ENCODE measurements at places on chromosomes 4 and X.

- DNase-seq: no peak
These were observed 39.7 kb downstream of the ADAMTS3 start for GRCh38 chr4:72529148-72529822.

DNA sequence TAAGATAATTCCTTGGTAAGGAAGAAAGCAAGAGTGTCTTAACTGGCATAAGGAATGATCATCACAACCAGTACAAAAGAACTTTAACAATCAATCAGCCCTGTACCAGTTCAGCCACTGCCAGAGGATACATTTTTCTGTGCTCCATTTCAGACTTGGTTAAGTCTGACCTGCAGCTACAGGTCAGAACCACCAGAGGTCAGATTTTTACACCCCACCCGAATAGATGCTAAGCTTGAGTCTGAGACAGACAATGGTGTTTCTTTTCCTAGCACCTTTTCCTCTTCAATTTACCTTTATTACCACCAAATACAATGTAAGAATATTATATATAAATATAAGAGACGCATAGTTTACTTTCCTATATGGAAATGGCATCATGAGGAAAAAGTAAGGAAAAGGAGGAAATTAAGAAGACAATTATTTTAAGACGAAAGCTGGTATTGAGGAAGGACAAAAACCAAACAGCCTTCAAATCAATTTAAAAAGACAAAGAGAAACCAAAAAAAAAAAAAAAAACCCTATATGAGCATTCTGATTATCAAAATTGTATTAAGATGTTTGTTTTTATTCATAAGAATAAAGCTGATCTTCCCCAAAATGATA, 215.3 kb upstream of the TTC29 start:
- DNase-seq: no peak

DNA sequence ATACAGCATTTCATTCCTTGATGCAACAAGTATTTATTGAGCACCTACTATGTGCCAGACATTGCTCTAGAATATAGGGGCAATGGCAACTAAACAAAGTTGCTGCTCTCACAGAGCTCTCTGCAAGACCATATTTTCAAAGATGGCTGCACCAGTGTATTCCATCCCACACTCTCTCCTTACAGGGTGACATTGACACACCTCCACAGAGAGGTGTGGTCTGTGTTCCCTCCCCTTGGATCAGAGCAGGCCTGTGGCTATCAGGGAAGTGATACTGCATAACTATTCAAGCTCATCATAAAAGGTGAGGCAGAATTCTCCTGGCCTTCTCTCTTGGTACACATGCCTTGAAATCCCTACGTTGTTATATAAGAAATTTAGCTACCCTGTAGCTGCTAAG, 95.3 kb upstream of the SOD3 start:
- no peak for DNase-seq

DNA sequence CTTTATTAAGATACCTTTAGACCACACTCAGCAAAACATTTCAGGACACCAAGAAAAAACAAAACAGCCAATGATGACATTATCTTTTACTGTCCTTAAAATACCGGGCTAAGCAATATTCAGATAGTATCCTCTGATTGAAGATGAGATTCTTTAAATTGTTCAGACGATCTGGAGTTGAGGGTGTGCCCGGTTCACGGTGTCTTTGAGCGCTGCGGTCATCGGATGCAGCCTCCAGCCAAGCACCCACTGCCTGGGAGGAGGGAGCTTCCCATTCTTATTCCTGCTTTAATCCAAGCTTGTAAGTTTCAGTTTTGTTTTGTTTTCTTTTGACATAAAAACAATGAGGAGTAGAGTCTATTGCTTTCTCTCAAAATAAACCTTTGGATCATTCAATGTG, 14.1 kb downstream of the FAM149A start:
- no peak for DNase-seq

DNA sequence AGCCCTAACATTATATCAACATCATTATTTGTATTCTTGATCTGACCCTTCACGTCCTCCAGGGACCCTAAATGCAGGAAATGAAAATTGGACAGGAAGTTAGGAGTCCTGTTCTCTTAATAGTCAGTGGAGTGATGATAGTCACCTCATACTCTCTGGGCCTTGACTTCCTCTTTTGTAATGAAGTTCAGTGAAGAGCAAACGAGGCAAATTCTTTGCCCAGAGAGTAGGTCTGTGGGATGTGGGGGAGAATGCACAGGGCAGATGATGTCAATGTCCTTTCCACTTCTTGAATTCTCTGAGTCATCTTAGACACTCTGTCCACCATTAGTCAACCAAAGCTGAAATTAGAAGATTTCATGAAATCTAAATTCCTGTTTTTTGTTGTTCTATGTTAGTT, 17.1 kb upstream of the GPRIN3 start:
- no peak for DNase-seq

GRCh38 chr4:26746802-26747213, 113.8 kb upstream of the STIM2 start:
- no peak for DNase-seq

DNA sequence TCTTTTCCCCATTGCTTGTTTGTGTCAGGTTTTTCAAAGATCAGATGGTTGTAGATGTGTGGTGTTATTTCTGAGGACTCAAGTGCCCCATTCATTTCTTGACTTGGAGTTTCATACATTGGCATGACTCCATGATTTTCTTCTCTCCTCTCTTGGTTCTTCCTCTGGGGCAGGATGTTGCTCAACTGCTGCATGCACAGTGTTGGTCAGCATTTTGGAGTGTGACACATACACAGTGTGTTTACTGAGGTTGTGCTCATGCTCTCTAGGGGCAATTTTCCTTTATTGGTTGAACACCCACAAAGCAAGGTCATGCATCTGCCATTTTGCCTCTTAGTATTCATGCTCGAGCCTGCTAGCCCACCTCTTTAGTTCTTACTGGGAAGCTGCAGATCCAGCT, 1993.8 kb downstream of the ARAP2 start:
- no peak for DNase-seq

DNA sequence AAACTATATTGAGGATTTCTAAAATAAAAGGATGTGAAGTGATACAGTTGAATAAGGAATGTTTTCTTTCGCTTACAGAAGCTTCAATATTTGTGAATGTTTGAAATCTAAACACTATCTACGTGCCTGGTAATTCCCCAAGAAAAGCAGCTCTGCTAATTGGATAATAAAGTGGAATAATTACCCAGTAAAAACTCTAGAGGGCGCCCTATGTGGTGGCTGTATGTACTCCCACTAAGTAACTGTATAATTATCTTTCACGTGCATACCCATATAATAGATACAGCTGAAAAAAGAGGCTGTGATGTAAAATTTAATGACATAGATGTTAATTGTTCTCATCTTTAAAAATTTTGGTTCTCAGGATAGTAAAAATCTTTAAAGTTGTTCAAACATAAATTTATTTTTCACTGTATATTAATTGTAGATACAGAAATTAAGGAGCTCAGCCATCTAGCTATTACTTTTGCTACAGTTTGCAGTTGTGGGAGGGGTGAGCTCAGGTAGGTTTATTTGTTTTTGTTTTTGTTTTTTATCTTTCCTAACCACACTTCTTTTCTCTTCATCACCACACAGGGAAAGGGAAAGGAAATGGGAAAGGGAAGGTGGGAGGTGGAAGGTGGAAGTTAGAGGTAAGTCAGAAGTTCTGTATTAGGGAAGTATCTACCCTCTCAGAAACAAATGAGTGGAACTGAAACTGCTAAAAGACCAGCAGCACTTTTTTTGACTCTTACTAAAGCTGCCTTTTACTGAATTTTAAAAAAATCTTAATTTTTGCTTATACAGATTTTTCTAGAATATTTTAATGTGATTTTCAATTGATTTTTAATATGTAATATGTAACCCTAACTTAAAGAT, 151.7 kb upstream of the RPS6KA6 start:
- DNase-seq: no peak

DNA sequence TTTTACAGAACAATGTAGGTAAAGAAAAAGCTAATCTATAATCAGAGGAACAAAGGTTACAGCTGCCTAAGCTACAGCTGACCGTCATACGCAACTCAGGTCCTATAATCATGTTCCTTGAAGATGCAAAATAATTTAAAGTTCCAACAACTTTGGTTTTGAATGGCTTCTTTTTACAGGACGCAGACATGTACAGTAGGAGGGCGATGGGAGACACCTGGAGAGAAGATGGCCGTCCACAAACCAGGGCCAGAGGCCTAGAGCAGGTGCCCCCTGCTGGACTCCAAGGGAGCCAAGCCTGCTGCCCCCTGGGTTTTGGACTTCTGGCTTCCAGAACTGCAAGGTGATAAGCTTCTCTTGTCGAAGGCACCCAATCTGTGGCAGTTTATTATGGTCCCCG, 10.6 kb downstream of the HGFAC start:
- DNase-seq: no peak

GRCh38 chrX:37348971-37349220, 268 bp upstream of the PRRG1 start:
- DNase-seq: no peak

DNA sequence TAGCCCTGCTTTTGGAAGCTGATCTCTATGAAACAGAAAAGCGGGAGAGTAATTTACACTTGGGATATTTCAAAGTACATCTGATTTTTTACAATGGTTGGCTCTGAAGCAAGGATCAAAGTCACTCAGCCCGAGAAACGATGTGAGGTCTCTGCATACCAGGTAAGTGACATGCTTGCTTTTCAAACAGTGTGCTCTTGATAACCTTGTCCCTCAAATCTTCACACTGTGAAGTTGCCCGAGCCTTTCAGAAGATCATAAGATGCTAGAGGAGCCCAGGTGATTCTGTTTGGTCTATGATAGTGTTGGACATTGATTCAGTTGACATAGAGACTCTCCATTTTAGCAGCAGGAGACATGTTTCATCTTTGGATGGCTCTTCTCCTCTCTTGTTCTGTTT, 47.1 kb upstream of the KLHL34 start:
- DNase-seq: no peak

GRCh38 chrX:154419688-154420401, 8.5 kb downstream of the TAFAZZIN start:
- DNase-seq: no peak

DNA sequence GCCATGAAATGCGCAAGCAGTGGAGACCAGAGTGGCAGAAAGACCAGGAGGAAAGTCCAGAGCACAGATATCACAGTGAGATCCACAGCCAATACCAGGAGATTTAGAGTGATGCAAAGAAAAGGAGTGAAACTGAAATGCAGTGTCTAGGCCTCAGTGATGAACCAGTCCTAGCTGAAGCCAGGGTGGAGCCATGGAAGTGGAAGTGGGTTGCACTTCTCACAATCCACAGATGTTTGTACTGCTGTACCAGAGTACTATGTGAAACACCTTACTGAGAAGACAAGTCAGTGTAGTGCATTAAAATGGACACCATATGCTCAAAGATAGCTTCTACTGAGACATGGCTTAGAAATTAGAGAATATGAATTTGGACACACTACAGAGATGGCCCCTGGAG, 403.3 kb downstream of the HNRNPD start:
- DNase-seq: no peak

DNA sequence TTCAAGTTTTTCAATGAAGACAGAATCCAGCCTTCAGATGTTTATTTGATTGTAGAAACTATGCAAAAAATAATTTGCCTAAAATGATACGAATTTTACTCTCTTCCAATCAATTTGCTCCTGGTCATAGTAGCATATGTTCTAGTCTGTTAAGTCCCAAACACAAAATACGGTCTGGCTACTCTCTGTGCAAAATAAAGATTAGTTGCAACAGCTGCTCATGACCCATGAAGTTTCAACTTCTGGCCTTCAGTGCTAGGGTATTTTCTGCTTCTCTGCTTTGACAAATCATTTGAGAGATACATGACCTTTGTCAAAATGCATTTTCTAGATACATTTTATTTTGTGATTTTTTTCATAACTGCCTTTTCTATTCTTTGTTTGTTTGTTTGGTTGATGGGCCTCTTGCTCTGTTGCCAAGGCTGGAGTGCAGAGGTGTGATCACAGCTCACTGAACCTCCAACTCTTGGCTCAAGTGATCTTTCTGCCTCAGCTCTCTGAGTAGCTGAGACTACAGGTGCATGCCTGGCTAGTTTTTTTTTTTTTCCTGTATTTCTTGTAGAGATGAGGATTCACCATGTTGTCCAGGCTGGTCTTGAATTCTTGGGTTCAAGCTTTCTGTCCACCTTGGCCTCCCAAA, 55.2 kb downstream of the TACR3 start:
- DNase-seq: no peak

DNA sequence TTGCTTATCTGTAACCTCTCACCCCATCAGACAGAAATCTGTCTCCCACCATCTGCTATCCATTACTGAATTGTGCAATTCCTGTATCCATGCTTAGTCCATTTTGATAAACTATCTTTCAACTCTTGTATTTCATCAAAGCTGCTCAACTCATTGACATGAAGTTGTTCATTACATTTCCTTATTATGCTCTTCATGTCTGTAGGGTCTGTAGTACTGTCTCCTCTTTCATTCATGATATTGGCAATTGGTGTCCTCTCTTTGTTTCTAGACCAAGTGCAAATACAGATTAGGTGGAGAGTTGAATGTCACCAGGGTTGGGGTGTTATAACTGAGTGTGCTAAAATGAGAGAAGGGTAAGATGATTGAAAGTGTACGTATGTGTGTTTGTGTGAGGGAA, 69.2 kb upstream of the ADRA2C start:
- no peak for DNase-seq

- no peak for DNase-seq
These were observed 95.4 kb downstream of the TBL1X start for GRCh38 chrX:9560219-9560618.

- DNase-seq: no peak
These were observed 66.9 kb upstream of the GRID2 start for GRCh38 chr4:92236877-92237276.

GRCh38 chr4:42329421-42329820, 67.9 kb upstream of the SHISA3 start:
- DNase-seq: no peak

DNA sequence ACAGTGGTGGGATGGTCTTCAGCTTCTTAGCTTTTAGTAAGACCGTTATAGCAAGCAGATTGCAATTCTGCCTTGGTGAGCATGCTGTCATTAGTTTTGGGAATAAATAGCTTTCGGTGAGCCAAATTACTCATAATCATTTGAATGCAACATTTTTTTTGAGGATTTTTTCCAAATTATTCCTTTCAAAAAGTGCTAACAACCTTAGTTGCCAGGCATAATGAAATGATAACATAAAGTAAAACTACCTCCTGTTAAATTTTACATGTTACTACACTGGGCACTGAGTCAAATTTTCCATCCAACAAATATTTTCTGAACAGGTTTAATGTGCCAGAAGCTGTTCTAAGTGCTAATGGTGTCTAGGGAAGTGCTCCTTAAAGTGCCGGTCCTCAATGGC, 15.8 kb upstream of the NPFFR2 start:
- DNase-seq: no peak

GRCh38 chrX:47078129-47079043, at the start of gene RGN:
Gene RGN, plus strand, starts transcription at chrX:47078443. Its CDS starts 2,702 bp downstream, at chrX:47081145.
- peak; percentile 32 for DNase-seq

- DNase-seq: no peak
These were observed 32.9 kb downstream of the HERC6 start for GRCh38 chr4:88411491-88412096.

DNA sequence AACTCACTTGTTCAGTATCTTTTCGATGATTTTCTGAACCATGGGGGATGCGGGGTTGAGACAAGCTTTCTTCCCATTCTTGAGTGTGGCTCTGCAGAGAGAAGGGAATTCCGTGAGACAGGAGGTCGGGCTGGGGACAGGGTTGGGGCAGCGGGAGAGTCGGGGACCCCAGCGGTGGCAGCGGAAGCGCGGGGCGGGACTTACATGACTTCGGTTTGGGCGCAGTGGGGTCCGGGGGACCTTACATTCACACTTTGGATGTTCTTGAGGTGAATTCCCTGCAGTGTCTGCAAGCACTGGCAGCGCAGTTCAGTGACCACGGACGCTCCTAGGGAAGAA, 434 bp downstream of the CXCL3 start:
- DNase-seq: peak; percentile 29

GRCh38 chr4:9765091-9765490, 16.3 kb upstream of the DRD5 start:
- no peak for DNase-seq

All from left hindlimb (tissue), 1 donor.